ENCODE measurements at places on chromosomes 1 and 21.

- DNase-seq, result no peak
These were observed 36.4 kb upstream of the MAP10 start for GRCh38 chr1:232768793-232769192.

DNA sequence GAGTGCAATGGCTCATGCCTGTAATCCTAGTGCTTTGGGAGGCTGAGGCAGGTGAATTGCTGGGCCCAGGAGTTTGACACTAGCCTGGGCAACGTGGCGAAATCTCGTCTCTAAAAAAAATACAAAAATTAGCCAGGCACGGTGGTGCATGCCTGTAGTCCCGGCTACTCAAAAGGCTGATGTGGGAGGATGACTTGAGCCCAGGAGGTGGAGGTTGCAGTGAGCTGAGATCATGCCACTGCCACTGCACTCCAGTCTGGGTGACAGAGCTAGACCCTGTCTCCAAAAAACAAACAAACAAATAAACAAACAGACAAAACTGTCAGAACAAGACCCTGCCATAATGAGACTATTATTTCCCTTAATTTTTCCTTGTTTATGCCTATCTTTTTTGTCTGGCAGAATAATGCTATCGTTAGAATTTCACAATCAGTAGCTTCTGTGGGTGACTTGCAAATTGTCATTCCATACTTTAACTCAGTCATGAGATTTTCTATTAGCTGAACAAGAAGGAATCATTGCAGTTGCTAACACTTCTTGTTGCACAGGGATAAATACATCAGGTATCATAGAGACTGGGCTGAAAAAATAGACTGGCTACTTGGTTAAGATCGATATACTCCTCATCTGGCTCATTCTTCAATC, 7.5 kb upstream of the THEM4 start:
- no peak for DNase-seq

GRCh38 chr21:29034678-29035077, 10.2 kb downstream of the USP16 start:
- DNase-seq, result no peak

DNA sequence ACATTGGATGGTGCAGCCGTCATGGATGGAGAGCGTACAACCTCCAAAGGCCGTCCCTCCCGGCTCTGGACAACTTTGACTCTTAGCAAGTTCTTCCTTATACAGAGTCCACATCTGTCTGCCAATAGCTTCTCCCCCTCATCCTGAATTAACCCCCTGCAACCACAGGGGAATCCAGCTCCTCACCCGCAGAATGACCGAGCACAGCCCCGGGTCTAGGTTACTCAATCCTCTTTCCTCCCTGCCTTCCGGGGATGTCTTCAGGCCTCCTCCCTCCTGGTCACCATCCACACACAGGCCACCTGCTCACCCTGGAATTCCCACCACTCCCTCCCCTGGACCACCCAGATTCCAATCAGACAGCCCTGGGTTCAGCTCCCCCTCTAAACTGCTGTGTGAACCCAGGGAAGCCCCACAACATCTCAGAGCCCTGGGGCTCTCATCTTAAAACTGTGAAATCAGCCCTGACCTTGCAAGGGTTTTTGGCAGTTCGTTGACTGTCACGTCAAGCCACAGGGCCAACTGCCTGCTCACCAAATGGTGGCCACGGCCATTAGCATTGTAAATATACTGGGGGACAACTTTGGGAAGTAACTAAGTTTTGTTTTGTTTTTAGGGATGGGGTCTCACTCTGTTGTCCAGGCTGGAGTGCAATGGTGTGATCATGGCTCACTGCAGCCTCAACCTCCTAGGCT, 54.2 kb downstream of the HSPG2 start:
- DNase-seq, result no peak

GRCh38 chr1:175191659-175192058, 917 bp downstream of the KIAA0040 start:
- DNase-seq, result no peak

DNA sequence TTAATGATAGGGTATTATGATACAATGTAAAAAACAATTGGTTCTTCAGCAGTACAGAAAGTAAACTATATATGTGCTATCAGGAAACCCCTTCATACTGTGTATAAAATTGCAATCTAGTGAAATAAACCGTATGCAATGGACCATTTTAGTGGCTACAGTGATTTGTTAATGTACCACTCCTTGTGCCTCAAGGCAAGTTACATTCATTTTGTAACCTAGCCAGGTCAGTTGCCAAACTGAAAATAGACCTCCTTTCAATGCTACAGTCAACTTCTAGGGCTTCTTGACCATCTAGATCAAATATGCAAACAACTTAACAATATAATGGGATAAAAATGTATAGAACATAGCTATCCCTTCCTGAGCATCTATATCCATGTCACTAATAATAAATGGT, 52.0 kb upstream of the RAVER2 start:
- DNase-seq, result no peak

DNA sequence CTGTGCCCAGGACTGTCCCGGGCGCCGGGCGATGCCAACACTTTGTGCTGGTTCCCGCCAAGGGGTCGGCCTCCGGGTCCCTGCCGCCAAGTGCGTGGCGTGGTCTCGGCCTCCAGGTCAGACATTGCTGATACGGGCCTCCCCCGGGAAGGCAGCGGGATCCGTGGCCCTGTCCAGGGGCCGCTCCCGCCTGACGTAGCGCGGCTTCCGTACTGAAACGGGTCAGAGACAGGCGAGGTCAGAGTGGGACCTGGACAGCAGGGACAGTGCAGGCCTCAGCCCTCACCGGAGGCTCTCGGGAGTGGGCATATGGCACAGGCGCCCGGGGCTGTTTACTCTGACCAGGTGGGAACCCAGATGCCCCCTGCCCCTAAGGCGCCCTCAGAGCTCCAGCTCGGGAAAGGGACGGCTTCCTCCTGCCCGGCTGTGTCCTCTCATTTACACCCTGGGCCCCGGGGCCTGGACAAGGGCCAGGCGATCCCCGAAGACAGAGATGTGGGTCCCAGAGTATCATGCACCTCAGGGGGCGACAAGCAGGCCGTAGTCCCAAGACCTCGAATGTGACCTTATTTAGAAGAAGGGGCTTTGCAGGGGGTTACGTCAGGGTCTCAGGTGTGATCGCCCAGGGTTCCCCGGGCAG, 8.8 kb upstream of the RNF223 start:
- DNase-seq, result no peak

DNA sequence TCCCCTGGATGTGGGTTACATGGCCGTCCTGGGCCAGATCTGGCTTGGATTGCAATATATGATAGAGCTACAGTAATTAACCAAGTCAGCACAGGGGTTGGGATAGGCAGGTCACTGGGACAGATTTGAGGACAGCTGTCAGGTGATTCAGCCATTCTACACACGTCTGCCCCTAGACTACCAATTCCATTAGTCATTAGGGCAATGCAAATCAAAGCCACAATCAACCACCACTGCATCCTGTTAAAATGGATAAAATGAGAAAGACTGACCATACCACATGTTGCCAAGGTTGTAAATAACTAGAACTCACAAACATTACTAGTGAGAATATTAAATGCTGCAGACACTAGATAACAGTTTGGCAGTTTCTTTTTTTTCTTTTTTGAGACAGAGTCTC, 16.0 kb downstream of the C21orf58 start:
- peak; percentile 40 for DNase-seq

DNA sequence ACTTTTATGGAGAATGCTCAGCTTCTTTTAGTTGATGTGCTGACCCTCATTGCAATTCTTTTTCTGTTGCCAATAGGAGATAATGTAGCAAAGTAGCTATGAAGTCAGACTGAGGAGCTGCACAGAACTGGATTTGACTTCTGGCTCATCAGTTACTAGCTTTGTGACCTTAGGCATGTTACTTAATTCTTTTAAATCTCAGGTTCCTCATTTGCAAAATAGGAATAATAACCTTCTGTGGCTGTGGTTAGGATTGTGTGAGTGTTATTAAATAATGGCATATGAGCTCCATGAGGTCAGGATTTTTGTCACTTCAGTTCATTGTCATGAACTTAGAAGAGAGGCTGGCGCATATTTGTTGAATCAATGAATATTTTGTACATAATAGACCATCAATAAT, 237.6 kb upstream of the SGIP1 start:
- no peak for DNase-seq

- no peak for DNase-seq
These were observed 17.1 kb downstream of the HHIPL2 start for GRCh38 chr1:222530852-222531251.

DNA sequence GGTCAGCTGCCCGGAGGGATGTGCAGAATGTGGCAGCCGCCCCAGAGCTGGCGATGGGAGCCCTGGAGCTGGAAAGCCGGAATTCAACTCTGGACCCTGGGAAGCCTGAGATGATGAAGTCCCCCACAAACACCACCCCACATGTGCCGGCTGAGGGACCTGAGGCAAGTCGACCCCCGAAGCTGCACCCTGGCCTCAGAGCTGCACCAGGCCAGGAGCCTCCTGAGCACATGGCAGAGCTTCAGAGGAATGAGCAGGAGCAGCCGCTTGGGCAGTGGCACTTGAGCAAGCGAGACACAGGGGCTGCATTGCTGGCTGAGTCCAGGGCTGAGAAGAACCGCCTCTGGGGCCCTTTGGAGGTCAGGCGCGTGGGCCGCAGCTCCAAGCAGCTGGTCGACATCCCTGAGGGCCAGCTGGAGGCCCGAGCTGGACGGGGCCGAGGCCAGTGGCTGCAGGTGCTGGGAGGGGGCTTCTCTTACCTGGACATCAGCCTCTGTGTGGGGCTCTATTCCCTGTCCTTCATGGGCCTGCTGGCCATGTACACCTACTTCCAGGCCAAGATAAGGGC, 33.5 kb upstream of the LHX4 start:
- DNase-seq, result no peak

DNA sequence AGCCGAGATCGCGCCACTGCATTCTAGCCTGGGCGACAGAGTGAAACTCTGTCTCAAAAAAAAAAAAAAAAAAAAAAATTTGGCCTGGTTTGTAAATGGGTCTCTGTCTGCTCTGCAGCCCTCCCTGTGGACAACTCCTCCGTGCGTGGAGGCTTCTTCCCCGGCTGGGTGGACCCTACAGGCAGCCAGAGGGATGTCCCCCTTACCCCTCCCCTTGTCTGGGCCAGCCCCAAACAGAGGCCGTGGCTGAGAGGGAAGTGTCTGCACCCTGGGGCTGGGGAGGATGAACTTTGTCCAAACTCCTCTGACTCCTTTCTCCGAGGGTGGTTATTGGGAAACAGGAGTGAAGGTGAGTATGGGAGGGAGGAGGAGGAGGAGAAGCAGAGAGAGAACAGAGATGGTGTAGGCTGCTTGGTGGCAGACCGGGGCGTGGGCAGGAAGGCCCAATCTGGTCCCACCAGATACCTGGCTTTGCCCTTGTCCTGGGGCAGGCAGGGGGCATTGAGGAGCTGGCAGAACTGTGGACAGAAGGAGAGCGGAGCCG, 61.3 kb downstream of the UBIAD1 start:
- no peak for DNase-seq

DNA sequence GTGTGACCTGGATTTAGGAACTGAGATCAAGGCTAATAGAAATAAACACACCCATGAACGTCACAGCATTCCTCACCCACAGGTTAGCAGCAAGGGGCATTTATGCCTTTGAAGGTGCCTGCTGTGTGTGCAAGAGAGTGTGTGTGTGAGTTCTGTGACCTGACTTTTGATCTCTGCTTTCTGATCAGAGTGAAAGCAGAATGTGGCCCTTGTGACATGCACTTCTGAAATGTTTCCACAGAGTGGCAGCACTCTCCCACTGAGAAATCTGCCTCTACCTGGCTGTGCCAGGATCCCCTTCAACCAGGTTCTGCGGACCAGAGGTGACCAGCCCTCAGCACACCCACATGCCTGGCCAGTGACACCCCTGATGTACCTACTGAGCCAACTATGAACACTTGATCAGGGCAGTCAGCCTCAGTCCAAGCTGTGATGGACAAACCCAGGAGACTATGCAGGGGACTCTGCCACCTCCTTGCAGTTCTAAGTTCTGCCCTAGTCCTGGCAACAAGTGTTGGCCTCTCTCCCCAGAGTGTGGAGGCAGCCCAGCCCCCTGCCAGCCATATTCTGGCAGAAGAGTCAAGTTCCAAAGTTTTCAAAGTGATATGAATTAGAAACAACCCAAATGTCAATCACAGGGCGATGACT, 41.0 kb downstream of the RXRG start:
- no peak for DNase-seq

DNA sequence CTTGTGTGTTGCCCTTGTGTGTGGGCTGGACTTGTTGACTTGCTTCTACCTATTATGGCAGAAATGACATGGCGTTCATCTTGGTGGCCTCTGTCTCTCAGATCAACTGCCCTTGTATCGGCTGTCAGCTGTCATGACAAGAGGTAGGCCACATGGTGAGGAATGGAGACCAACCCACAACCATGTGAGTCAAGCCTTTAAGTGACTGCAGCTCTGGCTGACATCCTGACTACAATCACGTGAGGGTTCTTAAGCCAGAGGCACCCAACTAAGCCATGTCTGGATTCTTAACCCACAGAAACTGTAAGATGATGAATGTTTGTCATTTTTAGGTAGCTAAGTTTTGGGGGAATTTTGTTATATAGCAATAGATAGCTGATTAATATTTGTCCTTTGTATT, 82.1 kb downstream of the KCND3 start:
- no peak for DNase-seq

DNA sequence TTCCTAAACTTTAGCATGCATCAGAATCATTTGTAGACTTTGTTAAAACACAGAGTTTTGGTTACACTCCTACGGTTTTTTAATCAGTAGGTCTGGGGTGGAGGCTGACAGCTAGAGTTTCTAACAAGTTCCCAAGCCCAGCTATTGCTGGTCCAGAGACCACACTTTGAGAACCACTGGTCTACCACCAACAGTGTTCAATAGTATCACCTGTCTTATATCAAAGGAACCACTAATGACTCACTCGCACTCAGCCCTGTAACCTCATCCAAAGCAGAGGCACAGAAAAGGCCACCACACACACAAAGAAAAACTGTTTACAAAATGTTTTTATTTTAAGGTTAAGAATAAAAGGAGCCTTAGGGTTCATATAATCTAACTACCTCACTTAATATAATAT, 68.7 kb downstream of the HIVEP3 start:
- no peak for DNase-seq

DNA sequence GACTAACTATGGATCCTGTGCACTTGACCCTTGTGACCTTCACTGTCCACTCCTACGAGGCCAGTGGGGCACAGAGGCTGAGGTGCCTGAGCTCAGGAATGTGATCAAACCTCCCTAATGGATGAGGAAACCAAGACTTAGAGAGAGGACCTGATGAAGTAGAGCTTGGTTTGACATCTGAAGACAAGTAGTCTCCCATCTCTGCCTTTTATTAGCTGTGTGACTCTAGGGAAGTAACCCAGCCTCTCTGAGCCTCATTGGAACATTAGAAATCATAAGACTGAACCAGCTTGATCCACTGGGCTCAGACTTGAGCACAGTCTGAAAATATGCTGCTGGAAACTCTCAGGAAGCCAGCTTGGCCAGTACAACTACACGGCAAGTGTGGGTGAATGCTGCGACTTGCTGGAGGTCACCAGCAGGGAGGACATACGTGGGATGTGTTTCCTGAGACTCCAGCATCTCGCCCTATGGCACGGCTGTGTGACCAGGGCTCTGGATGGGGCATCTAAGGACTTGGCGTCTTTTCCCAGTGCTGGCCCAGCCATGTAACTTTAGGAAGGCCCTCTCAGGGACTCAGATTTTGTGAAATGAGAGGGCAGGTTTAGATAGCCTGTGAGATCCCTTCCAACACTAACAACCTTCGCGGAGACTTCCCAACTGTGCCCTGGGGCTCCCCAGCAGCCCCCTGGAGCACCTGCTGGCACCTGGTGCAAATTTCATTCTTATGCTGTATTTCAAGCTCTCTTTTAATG, 10.5 kb downstream of the CDCP2 start:
- no peak for DNase-seq
